HT-29 (cell line): ENCODE measurements at places on chromosomes 5 and 9.

DNA sequence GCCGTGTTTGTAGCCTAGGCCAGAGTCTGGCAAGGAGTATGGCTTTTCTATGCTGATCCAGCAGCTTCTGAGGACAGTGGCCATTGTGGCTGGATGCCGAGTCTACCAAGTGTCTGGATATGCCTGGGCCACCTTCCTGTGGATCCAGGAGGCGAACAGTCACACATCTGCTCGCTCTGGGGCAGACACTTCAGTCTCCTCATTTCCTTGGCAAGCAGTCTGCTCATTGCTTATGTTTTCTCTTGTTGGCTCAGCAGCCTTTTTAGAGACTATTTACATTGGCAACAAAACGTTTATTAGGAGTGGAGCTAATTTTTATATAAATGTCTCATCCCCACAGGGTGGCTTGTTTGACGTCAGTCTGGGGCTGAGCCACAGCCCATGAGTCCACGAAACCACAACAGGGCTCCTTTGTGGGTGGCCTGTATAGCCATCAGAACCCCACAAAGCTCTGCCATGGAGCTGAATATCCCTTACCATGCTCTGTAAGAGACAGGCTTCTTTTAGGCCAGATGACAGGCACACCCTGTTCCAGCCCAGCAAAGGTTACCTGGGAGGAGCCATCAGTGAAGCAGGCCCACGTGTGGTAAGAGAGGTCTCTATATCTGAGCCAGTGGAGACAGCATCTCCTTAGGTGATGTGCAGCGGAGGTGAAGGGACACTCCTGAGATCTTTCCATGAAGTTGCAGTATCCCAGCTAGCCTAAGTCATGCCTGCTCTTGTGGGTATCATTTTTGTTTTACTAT is 221.7 kb downstream of the DIRAS2 start:
- no peak for DNase-seq

- DNase-seq: no peak
These were observed 411.4 kb downstream of the MAT2B start for GRCh38 chr5:163916861-163917260.

GRCh38 chr9:136850866-136851775 is 1.0 kb upstream of the MAMDC4 start:
- no peak for DNase-seq

GRCh38 chr5:97534166-97534565 is 351.1 kb upstream of the RIOK2 start:
- peak; percentile 71 for DNase-seq

GRCh38 chr9:82930116-82930515 is 132.8 kb downstream of the RASEF start:
- no peak for DNase-seq

DNA sequence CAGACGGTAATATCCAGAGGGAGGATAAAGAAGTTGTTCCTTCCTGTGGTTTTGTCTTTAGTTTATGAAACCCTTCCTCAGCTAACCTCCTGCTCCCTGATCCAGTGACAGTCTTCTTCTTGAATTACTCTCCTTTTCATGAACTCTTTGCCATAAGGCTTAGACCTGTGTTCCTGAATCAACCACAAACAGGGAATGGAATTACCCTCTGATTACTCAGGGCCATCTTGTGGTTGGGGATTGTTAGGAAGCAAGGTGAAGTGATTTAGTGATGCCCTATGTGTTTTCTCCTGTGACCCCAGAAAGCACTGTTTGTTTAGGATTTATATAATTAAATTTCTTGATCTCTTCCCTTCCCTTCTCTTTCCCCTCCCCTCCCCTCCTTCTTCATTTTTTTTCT is 409.1 kb downstream of the TAF11L14 start:
- peak; percentile 34 for DNase-seq

DNA sequence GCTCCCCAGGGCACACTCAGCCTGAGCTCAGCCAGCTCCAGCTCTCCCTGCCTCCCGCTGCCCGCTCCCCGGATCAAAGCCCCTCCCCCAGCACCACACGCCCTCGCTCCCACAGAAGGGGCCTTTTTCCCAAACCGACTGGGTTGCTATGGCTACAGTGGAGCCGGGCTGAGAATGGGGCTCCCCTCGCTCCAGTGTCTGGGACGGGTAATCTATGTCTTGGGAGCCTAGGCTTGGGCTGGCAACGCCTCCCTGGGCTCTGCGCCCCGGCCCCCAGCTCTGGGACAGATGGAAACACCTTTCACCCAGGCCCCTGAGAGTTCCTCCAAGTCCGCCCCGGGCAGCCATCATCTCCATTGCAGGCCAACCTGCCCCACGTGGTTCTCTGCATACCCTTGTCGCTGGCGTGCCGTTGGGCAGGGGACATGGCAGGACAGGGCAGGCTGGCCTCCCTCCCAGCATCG is 29.6 kb downstream of the NOTCH1 start:
- no peak for DNase-seq

DNA sequence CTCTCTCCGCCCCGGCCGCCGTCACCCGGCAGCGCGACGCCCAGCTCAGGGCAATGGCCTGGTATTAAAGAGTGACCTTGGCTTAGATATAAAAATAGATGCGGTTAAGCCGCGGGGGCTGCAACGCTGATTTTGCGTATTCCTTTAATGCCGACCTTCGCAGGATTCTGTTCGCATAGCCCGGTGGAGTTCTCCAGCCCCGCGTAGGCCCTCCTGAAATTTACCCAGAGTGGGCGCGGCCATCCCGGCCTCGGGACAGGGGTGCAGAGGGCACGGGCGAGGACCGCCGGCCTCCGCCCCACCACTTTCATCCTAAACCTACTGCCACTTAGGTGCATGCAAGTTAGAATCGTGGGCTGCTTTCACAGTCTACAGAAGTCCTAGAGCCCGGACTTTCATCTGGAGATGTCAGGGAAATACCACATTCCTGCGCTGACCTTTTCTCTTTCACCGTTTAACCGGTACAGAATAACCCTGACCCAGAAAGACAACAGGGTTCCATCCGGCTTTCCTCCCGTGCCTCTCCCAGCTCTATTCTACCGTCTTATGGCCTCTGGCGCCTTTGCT is 492 bp upstream of the FAM169A start:
- DNase-seq: no peak

DNA sequence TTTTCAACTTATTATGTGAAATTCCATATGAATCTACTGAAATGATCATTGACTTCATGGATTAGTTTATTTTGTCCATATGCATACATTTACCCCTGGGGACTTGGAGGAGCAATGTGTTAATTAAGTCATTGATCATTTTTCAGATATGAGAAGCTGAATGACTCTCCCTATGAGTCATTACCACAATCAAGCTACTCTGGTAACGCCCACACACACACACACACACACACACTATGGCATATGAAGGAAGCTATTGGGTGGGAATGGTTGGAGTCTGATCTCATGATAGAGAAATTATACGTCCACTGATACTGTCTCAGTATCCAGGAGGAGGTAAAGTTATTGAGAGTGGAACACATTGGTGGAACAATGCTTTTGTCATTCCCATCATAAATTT is 528.9 kb downstream of the AGTPBP1 start:
- DNase-seq: peak; percentile 54
